ENCODE measurements at places on chromosomes 12 and 14.

DNA sequence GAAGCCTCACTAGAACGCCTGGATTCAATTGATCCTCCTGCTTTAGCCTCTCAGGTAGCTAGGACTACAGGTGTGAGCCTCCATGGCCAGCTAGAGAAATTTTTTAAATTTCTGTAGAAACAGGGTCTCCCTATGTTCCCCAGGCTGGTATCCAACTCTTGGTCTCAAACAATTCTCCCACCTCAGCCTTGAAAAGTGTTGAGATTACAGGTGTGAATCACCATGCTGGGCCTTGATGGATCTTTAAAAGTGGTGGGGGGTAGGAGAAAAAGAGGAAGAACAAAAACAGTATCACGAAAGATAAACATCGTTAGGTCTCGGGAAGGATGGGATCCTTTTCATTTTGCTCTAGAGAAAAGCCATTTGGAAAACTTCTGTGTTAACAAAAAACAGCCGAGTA, 4.5 kb downstream of the GYS2 start:
- DNase-seq = no peak

GRCh38 chr14:35998303-35998702, 172.2 kb downstream of the BRMS1L start:
- no peak for DNase-seq

DNA sequence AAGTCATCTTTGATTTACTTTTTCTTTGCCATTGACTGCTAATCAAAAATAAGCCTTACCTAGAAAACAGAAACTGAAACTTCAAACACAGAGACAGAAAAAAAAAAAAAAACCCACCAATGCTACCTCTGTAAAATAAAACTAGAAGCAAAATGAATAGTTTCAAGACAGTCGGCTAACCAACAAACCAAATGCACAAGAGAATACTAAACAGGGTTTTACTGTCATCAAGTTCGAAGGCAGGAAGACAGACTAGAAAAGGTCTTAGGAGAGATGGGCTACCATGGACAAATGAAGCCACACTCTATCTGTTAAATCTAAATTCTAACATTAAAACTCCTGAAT, 59.5 kb downstream of the SEL1L start:
- no peak for DNase-seq

DNA sequence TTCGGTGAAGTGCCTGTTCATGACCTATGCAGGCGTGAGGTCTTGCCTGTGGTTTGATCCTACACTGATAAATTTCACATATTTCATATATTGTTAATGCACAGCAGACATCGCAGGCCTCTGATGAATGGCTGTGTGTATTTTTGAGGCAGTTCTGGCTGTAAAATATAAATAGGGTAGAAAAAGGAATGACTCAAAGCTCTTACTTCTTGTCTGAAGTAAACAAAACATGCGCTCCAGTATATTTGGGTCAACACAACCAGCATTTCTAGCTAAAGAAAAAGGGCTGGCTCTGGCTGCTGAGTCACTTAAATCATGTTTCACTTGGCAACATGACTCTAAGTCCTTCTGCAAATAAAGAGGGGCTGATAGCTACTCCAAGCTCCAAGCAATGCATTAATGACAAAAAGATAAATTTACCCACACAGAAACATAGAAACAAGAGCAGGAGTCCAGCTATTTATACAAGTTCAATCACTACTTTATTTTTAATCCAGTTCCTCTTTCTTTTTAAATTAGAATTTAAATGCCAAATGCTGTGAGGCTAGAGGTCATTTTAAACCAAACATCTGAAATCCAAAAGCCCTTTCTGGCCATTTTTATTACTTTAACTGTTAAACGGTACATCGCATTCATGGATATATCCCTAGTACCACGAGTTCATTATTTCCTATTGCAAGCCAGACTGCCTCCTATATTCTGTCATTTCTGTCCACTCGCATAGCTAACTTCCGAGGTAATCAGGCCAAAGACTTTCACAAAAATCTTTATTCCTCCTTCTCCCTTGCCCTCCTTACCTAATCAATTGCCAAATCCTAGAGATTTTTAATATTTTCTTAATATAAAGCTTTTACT, 54.3 kb upstream of the TMCC3 start:
- peak; percentile 72 for DNase-seq

DNA sequence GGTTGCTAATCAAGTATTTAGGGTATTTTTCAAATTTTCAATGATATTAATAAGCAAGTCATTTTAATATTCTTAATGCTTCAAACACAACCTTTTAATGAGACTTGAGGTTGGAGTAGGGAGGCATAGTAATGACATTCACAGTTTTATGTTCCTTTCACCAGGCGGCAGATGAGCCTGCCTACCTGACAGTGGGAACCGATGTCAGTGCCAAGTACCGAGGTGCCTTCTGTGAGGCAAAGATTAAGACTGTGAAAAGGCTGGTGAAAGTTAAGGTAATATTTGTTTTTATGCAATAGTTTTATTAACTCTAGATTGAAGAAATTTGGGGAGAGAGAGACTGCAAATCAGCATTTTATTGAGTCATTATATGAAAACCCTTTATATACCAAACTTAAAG, 3.1 kb downstream of the ARID4A start:
- no peak for DNase-seq

- no peak for DNase-seq
Measured at GRCh38 chr14:70397746-70398145, 19.1 kb downstream of the SYNJ2BP start.

- peak; percentile 7 for DNase-seq
Measured at GRCh38 chr14:63343878-63344277, 25.1 kb upstream of the GPHB5 start.

- no peak for DNase-seq
Measured at GRCh38 chr12:6941782-6942181, 1.8 kb upstream of the RNU7-1 start.

DNA sequence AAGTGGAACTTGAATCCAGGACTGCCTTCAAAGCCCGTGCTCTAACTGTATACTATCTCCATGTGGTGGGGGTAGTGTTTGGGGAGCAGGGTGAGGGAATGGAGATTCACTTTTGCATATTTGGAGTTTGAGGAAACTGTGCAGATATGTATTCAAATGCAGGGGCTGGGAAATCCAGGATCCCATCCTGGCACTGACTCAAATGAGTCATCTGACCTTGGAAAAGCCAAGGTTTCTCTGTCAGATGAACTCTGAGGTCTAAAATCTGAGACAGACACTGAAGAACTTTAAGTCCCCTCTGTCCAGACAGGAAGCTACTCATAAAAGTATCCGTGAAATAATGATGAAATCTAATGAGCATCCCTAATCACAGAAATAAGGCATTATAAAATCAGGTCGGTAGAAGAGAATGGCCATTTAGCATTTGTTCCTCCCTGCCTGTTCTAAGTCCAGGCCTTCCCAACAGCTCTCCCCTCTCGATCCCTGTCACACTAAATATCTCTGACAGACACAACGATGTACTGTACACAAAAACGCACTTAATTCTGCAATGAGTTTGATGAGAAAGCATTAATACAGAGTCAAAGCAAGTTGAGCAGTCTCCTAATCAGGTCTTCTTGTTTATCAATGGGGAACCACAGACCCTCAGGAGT, 14.4 kb downstream of the NIN start:
- no peak for DNase-seq

GRCh38 chr14:72591391-72591790, 302.5 kb downstream of the DPF3 start:
- no peak for DNase-seq

GRCh38 chr14:25026476-25027137, 23.3 kb downstream of the STXBP6 start:
- no peak for DNase-seq

- DNase-seq = peak; percentile 33
Measured at GRCh38 chr12:14825256-14825655, 11.3 kb upstream of the SMCO3 start.

GRCh38 chr12:119956047-119956446, 33.0 kb upstream of the BICDL1 start:
- no peak for DNase-seq

- DNase-seq = peak; percentile 58
Measured at GRCh38 chr12:122471324-122472226, 29.2 kb downstream of the ZCCHC8 start.

- DNase-seq = peak; percentile 79
Measured at GRCh38 chr14:90986510-90986909, 73.9 kb downstream of the RPS6KA5 start.

DNA sequence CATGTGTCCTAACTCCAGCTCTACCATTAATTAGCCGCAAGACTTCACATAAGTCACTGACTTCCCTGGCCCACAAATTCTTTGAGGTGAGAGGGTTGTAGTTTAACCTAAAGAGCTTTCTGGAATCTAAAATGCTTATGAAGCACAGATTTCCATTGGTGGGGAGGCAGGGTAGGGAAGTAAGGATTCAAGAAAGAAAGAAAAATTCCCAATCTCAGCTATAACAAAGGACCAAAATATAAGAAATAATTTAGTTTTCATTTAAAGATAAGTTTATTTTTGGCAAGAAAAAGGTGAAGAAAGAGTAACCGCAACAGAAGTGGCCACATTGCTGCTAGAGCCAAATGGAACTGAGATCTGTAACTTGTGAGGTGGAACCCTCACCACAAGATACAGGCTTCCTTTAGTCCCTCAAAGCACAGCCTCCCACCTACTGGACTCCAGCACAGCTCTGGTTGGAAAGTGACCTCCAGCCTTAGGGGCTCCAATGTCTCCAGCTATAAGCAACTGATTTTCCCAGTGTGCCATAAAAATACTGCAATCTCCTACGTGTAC, 23.6 kb downstream of the DAD1 start:
- no peak for DNase-seq

DNA sequence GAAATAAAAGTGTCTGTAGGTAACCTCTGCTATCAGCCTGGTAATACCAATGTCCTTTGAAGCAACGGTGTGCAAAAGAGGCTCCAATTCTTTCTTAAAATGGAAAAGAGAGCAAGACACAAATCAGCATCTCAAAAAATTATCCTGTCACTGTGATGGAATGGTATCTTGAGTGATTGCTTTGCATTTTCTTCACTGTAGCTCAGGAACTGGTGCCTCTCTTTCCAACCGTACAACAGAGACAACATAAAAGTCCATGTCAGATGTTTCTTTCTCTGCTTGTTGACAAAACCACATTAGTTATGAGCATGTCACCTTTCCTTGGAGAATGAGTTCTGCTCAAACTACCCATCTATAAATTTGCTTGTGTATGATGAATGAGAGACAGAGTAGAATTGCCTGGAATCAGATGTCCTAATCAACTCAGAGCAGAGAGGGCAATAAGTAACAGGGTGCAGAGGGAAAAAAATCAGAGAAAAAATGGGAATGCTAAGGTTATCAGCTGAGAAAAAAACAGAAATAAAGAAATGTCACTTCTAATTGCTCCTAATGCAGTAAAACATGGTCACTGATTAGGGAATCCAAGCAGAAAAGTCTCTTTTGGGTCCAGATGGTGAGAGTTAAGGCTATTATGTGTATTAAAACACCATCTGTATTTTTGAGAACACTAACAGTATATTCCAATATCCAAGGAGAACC, 465.0 kb upstream of the ATP2B1 start:
- DNase-seq = no peak

GRCh38 chr12:120039711-120040110, 50.7 kb downstream of the BICDL1 start:
- DNase-seq = no peak

DNA sequence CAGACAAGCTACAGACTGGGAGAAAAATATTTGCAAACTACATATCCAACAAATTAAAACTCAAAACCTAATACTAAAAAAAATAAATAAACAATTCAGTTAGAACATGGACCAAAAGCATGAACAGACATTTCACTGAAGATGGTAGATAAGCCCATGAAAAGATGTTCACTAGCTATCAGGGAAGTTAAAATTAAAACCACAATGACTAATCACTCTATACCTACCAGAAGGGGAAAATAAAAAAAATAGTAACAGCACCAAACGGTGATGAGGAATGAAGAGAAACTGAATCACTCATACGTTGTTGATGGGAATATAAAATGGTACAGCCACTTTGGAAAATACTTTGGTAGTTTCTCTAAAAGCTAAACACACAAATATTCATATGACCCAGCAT, 31.1 kb upstream of the DHRS7 start:
- DNase-seq = peak; percentile 60

GRCh38 chr12:114776731-114777442, 92.9 kb upstream of the TBX3 start:
- peak; percentile 78 for DNase-seq

GRCh38 chr12:48128800-48129199, 9.6 kb downstream of the PFKM start:
- DNase-seq = no peak

DNA sequence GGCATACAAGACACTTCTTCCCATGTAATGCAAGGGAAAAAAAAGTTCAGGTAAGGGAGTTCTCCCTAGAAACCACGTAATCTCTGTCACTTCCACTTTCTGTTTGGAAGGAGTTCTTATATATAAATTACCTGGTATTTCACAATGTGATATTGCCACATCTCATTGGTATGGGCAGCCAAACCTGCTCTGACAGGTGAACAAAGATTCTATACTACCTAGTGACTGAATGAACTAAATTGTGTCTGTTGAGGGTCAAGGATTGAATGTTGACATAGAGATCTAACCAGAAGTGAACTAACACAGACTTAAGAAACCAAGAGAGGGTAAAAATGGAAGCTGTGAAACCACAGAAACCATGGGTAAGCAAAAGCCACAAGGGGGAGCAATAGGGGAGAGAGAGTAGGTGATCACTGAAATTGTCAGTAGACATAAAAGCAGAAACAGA, 161.3 kb downstream of the RPL10L start:
- no peak for DNase-seq

GRCh38 chr12:21800011-21800410, 25.5 kb upstream of the KCNJ8 start:
- DNase-seq = no peak

DNA sequence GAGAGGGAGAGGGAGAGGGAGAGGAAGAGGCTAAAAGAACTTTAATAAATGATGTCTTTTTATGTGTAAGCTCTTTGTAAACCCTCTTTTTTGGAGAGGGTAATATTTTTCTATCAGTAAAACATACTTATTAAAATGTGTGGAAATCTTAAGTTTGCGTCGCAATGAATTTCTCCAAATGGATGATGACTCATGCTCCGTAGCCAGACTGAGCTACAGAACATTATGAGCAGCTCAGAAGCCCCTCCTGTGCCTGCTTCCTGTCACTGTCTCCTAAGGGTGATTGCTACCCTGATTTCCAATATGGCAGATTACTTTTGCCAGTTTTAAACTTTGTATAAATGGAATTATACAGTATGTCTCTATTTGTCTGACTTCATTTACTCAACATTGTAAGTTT, 13.0 kb upstream of the PYGL start:
- DNase-seq = no peak

- no peak for DNase-seq
Measured at GRCh38 chr14:93029911-93030508, 85.7 kb downstream of the ITPK1 start.

DNA sequence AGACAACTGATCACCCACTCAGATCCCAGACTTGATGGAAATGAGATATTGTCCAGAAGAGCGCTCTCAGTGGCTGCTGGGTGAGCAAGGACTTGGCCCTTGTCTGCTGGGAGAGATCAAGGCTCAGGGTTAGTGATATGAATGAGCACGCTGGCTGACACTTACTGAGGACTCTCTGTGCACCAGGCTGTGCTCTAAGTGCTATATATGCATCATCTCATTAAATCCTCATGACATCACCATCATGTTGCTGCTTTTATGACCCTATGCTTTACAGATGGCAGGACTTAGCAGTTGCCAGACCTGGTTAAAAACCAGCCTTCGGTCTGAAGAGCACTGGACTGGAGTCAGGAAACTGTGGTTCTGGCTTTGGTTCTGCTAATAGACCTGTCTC, 260.9 kb downstream of the VRK1 start:
- no peak for DNase-seq

- DNase-seq = no peak
Measured at GRCh38 chr12:103848917-103849491, 8.0 kb upstream of the NT5DC3 start.
